ENCODE measurements at places on chromosomes 12 and 14. TPM values are rescaled to one million over a fixed set of nuclear protein-coding genes. Genes with fewer than 3 reads are reported as not detected.
A peak's percentile ranks its signal among the peaks of the same experiment; 100 is the strongest.

The ASCL1 gene
- total RNA-seq = 0.17 TPM

DNA sequence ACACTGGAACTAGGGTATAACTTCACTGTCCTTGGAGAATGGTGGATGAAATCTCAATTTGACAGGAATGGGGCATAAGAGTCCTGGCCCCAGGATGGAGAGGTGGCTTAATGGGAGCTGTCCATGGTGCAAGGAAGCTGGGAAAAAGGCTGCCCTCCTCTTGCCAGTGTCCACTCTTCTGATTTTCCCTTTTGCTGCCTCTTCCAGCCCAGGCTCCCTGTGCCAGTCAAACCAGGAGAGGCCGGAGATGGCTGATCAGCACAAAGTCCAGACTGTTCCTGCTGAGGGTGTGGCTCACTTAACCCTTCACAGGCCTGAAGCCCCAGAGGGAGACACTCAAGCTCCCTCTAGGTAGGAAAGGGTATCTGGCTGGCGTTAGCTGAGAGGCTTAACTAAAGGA, at the start of gene MYO1A:
Gene MYO1A (minus strand): TSS at position 240 of the 400 bp plus-strand sequence. CDS start 1,806 bp downstream, outside the sequence.
- peak within 1 kb of the TSS; percentile 65 for H3K27ac ChIP-seq
- no peaks in the 10 kb centered on the region for H3K27me3 ChIP-seq
- peak; percentile 85 for DNase-seq
- H3K36me3 ChIP-seq = no peaks in the 10 kb centered on the region
- H3K4me1 ChIP-seq = peaks cover 3% of the 10 kb centered on the region
- peak within 1 kb of the TSS; percentile 36 for H3K4me3 ChIP-seq

DNA sequence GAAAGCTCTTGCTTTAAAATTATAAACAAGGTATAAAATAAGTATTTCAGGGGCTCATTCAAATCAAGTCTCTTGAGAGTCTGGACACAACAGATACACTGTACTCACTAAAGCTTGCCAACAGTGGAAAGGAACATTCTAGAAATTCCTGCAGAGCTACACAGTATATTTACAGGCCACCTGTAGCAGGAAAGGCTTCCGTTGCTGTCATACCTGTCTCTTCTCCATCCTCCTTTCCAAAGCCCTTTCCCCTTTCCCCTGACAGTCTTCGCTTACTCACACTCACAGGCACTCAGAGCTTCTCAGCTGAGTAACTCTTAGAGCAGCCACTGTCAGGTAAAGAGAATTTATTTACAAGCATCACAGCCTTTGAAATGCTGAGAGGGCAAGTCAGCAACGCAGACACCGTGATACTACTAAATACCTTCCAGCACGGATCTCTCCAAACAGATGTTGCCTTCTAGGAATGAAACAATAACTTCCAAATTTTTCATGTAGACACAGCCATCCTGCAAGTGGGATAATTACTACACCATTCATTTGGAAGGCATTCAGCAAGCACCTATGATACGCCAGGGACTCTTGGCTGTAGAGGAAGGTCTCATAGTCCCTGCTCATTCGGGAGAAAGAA, 167.9 kb downstream of the FOXN3 start:
- H3K36me3 ChIP-seq = no peaks in the 10 kb centered on the region
- no peaks in the 10 kb centered on the region for H3K4me1 ChIP-seq
- H3K27me3 ChIP-seq = no peaks in the 10 kb centered on the region

DNA sequence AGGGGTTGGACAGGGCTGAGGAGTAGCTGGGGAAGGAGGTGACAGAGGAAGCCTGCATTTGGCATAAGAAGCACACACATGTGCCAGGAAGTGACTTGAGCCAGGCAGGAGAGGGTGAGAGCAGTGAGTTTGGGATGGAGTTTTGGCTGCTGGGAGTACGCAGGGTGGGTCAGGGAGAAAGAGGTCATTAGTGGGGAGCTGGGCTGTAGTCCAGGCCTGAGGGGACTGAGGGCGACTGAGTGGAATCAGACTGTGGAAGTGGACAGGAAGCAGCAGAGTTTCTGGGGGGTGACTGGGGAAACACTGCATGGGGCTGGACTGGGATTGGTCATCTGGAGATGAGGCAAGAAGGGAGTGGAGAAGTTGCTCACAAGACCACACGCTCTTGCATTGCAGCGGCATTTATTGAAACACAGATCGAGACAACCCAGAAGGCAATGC, 7.6 kb downstream of the KRT85 start:
- no peaks in the 10 kb centered on the region for H3K27me3 ChIP-seq
- no peaks in the 10 kb centered on the region for H3K36me3 ChIP-seq
- DNase-seq = no peak
- no peak overlapping the region for H3K4me3 ChIP-seq

DNA sequence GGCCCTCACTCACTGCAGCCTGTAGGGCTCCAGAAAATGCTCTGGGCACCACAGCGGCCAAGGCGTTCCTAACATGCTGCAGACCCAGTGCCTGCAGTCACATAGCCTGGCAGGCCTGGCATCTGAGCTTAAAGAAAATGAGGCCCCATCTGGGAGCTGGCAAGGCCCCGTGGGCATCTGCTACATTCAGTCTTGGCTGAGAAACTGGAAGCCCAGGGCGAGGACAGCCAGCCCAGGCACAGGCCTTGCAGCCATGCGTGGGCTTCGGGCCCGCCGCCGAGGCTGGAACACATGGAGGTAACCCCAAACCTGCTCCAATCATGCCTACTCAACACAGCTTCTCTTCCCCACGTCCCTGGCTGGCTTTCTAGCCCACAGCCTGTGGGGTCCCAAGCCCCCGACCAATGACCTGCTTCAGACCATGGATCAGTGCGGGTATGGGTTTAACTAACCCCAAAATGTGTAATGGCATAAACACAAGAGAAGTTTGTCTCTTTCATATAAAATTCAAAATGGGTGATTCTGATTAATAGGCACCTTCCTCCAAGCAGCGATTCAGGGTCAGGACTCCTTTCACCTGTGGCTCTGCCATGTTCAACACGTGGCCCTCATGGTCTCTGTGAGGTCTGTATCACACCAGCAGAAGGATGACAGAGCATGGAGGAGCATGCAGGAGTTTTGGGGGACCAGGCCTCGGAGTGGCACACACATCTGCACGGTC, 6.4 kb downstream of the NGB start:
- no peak overlapping the region for H3K4me3 ChIP-seq
- H3K27me3 ChIP-seq = no peaks in the 10 kb centered on the region
- no peak for DNase-seq
- H3K36me3 ChIP-seq = no peaks in the 10 kb centered on the region
- no peak overlapping the region for H3K27ac ChIP-seq
